ENCODE measurements at places on chromosomes 16 and 17.

DNA sequence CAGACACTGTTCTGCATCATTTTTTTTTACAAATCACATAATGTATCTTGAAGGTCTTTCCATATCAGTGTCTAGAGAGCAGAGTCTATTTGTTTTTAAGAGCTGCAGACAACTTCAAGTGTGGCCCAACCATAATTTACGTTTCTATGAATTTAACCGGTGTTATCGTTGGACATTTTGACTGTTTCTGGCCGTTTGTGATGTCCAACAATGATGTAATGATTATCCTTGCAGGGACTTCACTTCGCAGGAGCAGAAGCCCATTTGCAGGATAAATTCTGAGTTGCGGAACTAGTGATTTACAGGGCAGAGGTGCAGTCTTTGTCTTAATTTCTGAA, 26.9 kb upstream of the HLF start:
- no peak for DNase-seq

DNA sequence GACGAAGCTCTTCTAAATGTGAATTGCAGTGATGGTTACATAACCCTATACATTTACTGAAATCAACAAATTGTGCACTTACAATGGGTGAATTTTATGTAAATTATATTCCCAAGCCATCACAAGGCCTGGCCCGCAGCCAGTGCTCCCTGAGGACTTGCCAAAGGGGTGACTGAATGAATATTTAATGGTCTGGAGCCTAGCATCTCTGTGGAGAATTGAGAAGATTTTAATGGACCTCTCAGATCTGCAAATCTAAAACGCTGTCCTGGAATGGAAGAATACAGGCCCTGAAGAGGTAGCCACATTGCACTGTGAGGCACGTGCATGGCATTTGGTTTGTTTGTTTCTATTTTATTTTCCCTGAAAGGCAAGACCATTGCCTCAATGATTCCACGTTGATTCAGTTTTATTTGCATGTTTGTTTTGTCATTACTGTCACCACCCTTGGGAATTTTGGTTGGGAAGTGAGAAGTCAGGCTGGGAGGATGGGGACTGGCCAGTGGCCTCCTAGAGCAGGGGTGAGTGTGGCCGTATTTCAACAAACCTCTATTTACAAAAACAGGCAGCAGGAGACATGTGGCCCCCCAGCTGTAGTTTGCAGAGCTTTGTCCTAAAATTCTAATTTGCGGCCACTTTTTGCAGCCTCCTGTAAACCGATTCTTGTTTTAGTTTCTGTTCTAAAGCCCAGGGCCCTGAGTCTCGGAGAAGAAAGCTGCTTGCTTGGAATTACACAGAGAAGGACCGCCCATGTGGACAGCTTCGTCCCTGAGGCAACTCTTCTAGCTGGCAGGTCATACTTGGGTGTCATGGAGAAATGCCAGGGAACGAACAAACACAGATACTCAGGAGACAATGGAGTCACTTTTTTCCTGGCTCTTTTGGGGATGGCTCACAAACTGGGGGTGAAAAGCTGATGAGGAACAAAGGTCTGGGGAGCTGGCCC, 40.5 kb upstream of the GCSH start:
- no peak for DNase-seq

DNA sequence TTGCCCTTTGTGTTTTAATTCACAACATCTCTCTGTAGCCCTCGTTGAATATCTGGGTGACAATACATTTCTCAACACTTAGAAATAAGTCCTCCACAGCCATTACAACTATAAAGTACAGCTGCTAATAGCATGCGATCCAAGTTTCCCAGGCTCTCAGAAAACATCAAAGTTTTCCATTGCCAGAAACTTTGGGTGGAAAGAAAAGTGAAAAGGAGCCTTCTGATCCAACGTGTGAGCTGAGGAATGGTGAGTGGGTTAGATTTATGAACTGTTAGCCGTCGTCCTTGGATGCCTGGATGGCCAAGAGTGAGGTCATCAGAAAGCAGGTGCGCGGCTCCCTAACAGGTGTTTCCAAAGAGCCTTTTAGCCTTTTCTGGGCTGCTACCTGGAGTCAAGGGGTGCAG, 258.0 kb downstream of the PMP22 start:
- DNase-seq = no peak

GRCh38 chr16:48608871-48609651, 919 bp downstream of the N4BP1 start:
- peak; percentile 39 for DNase-seq

- DNase-seq = no peak
Measured at GRCh38 chr17:1796800-1797199, 32.9 kb downstream of the SMYD4 start.

GRCh38 chr17:35529866-35530265, 7.6 kb downstream of the SLFN12L start:
- no peak for DNase-seq

DNA sequence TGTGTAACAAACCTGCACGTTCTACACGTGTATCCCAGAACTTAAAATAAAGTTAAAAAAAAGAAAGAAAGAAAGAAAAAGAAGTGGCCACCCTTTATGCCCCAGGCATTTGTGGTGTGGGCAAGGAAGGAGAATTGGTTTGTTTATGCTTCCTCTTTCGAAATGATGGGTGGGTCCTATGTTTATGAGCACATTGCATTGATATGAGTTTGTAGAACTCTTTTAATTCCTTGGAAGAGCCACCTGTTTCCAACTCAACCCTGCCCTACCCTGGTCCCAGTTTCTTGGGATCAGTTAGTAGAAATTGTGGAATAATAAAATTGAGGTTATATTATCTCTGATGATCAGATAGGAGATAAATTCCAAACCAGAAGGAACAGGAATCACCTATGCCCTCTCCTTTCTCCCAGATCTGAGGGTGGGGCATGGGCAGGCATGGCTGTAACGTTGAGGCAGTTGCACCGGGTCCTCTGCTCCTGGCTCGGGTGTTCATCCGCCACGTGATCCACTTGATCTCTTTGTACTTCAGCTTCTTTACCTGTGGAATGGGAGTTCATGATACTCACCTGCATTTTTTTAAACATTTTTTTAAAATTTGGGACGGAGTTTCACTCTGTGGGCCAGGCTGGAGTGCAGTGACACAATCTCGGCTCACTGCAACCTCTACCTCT, 15.9 kb downstream of the CHAD start:
- no peak for DNase-seq

DNA sequence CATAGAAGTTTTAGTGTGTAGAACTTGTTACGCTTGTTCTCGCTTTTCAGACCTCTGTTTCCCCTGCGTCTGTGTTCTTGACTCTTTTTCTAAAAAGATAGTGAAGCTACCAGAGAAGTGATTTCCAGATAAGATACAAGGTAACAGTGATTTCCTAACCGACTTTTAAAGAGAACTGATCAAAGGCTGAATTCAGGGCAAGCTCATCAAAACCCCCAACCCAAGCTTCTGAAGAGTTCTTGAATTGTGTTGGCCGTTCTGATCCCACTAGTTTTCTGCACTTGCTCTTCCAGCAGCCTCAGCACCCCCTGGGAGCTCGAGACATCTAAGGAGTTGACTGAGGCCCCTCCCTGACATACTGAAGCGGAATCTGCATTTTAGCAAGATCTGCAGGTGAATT, 12.7 kb upstream of the NSMCE1 start:
- DNase-seq = no peak

DNA sequence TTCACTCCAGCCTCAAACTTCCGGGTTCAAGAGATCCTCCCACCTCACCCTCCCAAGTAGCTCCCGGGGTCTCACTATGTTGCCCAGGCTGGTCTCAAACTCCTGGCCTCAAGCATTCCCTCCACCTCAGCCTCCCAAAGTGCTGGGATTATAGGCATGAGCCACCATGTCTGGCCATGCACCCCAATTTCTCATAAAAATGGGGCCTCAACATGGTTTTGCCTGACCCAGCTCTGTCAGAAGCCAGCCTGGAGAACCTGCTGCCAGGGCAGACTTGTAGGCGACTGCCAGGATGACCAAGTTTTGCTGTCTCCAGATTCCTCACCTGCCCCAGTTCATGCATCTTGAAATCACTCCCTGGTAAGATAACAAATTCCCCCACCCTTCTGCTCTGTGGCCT, 82.9 kb downstream of the AIPL1 start:
- no peak for DNase-seq

- DNase-seq = no peak
Measured at GRCh38 chr17:39170109-39170508, 4.1 kb upstream of the ARL5C start.

- peak; percentile 16 for DNase-seq
Measured at GRCh38 chr16:31129568-31130335, 5.8 kb downstream of the PRSS8 start.

DNA sequence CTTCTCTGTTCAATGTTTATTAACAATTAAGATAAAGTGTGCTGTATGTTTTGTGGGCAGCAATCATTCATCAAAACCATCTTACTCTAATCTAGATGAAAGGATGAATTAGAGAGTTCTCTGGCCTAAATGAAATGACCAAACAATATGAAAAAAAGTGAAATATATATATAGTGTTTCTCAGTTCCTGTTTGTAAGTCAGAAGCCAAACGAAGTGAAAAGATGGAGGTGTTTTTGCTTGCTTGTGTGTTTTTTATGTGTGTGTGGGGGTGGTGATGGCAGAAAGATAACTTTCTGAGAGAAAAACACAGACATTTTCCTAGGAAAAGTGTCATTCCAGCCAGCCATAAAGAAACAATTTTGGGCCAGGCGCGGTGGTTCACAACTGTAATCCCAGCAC, 138.6 kb downstream of the CDH8 start:
- no peak for DNase-seq

GRCh38 chr16:8678068-8678927, 3.9 kb downstream of the ABAT start:
- DNase-seq = peak; percentile 17

DNA sequence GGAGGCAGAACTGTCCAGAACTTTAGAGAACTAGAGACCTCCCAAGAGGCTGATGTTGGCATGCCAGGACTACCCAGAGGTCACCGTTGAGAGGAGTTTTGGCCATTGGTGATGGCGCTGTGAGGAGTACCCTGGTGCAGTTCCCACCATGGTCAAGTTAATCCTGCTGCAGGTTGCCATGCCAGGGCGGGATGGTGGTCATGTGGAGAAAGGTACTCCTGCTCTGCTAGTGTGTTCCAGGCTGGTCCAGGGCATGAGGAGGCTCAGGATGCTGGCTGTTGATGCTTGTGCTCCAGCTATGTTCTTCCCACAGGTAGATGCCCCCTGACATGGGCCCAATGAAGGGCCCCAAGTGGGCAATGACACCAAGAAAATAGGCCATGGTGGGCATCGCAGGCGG, 4.1 kb upstream of the PHF12 start:
- no peak for DNase-seq

- DNase-seq = peak; percentile 45
Measured at GRCh38 chr17:60390186-60390585, 1.7 kb downstream of the USP32 start.

DNA sequence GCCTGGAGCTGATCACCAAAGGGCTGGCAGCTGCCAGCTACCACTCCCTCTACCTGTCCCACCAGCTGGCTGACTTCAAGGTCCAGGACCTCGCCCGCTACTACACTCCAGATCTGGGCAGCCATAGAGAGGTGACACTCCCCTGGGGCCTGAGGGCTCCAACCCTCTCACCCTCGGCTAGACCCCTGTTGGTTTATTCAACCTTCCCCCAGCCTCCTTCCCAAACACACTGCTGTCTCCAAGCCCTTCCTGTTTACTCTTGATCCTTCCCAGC, 18.0 kb downstream of the ALOX12B start:
- DNase-seq = no peak

- no peak for DNase-seq
Measured at GRCh38 chr16:66517586-66518263, 32.2 kb downstream of the TK2 start.

- DNase-seq = peak; percentile 15
Measured at GRCh38 chr16:24541233-24541933, 2.0 kb downstream of the RBBP6 start.

DNA sequence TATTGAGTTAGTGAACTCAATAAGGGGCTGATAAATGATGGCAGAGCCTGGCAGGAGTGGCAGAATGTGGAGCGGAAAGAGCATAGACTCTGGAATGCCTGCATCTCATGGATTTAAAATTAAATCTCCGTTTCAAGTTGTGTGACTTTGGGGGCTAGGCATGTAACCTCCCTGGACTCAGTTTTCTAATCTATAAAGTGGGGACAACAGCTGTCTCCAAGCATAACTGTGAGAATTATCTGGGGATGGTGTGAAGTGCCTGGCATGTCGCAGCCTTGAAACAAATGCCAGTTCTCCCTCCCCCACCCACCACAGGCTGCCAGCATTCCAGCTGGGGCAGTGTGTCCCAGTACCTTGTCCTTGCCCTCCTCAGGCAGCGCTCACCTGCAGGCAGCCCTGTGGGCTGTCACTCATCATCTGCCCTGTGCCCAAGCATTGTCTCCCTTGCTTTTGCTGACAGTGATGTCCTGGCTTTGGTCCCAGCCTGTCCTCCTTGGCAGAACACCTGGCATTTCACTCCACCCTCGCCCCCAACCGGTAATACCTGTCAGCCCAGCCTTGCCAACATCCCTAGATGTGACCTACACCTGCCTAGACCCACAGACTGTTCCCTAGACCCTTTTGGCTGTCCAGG, 129.6 kb downstream of the MRM1 start:
- DNase-seq = peak; percentile 51

DNA sequence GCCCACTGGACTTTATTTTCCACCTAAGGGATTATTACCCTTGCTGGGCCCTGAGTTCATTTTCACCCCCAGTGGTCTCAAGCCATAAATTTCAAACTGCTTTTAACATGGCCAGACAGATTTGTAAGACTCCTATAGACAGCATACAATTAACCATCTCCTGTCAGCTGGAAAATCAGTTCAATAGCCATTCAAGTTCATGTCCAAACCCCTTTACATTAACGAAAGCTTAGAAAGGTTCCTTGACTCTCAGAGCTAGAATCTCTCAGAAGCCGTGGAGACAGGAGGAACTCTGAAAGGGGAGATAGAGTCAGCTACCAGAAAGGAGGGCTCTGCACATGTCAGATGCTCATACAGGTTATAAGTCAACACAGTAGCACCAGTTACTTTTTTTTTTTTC, 23.3 kb downstream of the SOX9 start:
- no peak for DNase-seq

DNA sequence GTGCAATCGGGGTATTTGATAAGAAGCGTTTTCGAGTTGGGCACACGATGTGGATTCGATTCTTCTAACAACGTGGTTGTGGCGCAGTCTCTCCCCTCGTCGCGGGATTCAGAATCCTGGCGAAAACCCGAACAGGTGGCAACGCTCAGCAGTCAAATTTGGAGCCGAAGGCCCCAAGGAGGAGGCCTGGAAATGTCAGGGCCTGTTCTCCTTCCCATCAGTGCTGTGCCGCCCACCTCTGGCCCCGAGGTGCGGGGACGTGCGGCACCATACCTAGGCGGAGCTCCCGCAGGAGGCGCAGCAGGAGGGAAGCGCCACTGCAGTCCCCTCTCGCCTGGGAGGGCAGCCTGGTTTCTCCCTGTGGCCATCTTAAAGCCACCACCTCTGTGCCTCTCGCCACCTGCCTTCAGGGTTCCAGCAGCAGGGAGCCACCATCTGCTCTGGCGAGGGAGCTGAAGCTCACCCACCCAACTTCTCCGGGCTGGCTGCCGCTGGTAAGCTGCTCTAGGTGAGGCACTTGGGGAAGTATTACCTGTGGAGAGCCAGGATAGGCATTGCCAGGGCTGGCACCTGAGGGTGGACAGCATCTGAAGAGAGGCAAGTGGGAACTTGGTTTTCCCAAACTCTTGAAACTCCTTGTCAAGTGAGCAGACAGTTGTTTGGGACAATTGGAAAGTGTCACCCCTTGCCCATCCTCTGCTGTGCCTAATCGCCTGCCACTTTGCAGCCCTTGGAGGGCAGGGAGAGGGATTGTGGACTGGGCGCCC, 2.6 kb upstream of the AATF start:
- DNase-seq = no peak
